ENCODE measurements at places on chromosomes 7 and 10.

DNA sequence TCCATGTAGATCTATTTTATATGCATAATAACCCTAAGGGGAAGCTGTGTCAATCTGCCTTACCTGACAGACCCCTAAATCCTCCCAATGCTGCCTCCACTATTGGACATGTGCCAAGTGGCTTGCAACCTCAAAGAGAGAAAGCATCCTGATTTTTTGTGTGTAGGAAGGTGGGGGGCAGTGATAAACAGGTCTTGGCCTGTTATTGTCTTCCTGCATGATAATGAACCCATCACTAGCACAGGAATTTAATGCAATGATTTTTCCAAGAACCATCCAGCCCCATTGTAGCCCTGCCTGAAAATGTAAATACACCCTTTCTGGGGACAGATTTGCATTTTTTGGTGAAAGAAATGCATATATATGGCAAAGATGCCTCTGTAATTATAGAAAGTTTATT is 850.2 kb downstream of the LRMDA start:
- no peak for DNase-seq

DNA sequence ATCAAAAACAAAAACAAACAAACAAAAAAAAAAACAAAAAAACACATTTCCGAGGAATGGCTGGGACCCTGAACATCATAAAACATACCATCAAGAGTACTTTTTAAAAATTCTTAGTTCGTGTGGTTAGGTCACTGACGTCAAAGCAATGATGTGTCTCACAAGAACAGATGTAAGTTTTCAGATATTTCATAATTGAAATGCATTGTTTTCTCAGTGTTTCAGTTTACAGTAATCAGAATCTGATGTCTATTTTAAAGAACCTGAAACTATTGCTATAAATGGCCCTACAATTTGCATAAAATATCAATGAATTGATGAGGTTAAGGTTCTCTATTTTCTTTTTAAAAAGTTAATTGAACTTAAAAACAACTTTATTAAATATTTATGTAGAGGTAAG is 103.7 kb upstream of the HGF start:
- no peak for DNase-seq

DNA sequence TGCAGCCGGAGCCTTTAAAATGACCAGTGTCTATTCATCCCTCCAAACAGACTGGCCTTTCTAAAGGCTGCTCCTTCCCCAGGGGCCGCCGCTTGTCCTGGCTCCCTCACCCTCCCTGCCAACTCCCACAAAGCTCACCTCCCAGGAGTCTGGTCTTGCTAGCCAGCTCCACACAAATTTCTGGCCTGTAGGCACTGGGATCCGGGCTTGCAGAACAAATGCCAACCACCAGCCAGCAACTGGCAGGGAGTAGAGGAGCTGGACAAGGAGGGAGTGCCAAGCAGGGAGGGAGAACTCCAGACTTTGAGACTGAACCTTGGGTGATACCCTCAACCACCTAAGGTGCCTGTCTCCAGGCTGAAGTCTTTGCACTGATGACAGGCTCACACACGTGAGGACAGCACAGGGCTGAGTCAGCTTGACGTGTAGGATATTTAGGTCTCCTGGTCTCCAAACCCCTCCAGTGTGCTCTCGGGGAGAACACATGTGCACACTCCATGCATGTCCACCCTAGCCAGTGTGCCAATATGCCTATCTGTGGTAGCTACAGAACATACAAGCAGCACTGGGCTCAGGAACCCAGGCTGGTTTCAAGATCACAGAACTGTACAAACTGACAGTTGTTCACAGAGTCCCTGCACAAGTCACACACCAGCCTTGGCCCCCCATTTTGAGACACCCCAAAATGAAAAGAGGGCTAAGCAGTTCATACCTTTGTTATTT is 6.0 kb downstream of the PAX2 start:
- no peak for DNase-seq

- DNase-seq: no peak
Observed at GRCh38 chr7:113076703-113077102, 9.9 kb downstream of the GPR85 start.

DNA sequence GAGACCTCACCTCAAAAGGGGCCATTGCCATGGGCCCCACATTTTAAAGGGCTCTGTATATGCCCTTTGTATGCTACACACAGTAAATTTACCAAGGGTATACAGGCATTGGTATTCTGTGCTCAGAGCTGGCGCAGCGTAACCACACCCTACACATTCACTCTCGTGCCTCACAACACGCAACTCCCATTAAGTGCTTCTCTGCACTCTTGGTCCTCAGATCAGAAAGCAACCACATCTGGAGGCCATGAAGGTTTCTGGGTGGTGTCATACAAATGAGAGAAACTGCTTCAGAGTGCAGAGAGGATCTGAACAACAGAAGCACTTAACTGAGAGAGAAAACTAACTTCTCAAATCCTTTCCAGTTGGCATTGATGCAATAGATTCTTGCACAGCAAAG is 9.4 kb upstream of the CACUL1 start:
- no peak for DNase-seq

DNA sequence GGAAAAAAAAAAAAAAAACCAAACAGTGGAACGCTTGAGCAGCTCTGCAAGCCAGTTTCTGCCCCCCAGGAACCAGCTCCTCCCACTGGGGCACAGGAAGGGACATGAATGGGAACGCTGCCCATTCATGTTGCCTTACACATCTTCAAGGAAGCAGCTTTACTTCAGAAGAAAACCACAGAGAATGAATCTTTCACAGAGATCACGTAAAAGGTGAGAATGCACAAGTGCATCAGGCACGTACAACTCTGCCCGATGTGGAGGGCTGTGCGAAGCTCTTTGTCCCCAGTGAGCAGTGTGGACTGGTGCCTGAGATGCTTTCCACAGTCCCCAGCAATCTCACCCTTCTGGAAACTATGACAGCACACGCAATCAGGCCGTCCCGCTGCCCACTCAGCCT is 106.2 kb downstream of the DLG5 start:
- DNase-seq: no peak

DNA sequence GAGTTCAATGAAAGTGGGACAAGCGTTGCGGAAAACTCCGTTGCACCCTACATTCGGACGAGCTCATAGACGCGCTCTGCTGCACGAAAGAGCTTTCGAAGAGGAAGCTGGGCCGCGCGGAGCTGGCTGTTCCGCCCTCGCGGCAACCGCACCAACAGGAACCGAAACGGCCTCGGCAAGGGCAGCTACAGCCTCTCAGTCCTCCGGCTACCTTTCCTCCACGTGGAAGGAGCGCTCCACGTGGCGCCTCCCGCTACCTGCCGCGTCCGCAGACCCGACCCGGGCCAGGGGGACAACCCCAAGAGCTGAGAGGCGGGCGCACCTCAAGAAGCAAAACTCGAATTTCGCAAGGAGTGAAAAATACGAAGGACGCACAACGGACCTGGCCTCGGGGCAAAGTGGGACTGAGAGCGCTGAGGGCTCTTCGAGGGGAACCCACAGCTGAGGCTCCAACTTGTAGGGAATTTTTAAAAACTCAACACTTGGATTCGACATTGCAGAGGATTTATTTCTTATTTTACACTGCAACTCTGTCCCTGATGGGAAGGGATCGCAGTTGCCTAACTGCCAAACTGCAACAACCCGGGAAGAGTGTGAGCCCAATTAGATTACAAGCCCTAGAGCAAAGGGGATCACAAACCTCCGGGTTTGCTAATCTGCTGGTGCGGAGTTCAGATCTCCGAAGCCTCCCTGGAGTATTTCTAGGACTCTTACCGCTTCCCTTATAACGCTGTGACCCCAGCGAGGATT is 1.4 kb downstream of the HPSE2 start:
- DNase-seq: no peak

GRCh38 chr10:59724098-59724938 is 14.7 kb upstream of the SLC16A9 start:
- no peak for DNase-seq

DNA sequence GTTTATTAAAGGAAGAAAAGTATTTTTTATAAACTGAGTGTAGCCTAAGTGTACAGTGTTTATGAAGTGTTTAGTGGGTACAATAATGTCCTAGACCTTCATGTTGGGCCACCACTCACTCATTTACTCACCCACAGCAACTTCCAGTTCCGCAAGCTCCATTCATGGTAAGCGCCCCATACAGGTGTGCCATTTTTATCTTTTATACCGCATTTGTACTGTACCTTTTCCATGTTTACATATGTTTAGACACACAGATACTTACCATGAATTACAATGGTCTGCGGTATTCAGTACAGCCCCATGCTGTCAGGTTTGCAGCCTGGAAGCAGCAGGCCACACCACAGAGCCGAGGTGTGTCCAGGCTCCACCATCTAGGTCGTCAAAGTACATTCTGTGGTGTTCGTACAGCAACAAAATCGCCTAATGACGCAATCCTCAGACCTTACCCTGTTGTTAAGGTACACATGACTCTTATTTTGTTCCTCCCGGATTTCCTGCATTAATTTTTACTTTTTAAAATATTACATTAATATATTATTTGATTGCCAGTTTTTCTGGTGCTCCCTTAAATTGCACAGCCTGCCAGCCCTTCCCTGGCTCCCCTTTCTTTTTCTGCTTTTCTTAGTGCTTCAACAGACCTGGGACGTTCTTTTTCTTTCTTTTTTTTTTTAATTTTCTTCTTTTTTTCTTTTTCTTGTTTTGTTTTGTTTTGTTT is 881 bp upstream of the SSBP1 start:
- DNase-seq: no peak

DNA sequence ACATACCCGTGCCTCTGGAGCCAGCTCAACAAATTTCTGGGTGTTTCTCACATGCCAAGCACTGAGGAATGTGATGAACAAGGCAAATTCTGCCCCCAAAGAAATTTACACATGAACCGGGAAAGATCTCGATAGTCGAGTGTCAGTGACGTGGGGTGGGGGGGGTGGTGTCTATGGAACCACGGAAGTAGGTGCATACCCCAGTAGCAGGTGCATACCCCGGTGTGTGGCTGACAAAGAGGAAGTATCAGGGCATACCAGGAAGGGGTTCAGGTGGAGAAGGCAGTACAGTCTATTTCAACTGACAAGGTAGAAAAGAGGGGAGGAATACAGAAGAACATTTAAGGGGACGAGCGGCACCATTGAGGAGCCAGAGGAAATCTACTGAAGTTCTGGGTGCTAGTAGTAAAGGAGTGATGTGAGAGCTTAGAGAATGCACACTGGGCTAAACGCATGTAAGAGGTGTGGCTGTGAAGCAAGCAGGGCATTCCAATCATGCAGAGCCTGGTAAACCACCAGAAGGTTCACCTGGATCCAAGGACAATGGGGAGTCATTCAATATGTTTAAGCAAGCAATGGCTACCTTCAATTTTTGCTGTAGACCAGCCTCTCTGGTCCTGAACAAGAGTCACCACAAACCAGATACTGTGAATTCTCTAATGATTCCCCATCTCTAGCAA is 6.2 kb downstream of the CCDC6 start:
- DNase-seq: no peak

DNA sequence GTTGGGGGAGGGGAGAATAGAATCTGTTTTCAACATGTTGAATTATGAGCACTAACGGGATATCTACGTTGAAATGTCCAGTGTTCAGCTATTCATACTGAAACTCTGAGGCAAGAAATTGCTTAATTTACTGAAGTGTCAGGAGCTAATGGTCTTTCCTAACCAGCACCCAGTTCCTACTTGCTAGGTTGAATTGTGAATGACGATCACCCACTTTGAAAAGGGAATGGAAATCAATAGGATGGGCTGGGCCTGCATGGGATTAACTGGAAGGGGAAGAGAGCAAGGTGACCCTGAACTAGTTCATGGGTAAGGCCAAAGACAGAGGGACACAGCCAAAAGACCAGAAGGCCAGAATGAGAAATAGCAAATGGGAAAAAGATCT is 51.3 kb downstream of the HIPK2 start:
- no peak for DNase-seq

GRCh38 chr7:146096994-146097393 is 19.6 kb upstream of the CNTNAP2 start:
- no peak for DNase-seq

GRCh38 chr10:33010132-33011037 is 52.4 kb upstream of the ITGB1 start:
- peak; percentile 97 for DNase-seq

GRCh38 chr7:76165973-76166403 is 35.7 kb upstream of the SRRM3 start:
- DNase-seq: no peak

DNA sequence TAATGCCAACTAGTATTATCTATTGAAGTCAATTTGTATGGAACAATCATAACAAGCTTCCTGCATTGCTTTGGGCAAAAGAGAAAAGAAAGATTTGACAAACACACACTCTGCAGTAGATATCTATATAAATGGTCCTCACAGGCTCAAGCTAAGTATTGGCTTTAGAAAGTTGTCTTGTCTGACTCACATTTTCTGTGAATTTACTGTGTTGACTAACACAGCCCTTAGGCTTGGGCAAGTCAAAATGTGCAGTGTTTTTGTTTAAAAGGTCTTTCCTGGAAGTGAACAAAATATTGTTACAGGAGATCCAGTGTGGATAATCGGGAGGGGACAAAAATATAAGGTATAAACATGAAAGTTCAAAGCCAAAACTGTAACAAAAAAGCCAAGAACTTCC is 194.4 kb downstream of the RELN start:
- DNase-seq: no peak

GRCh38 chr10:120503689-120504088 is 46.7 kb downstream of the PLPP4 start:
- no peak for DNase-seq

- DNase-seq: no peak
Observed at GRCh38 chr7:51138123-51139085, 178.2 kb downstream of the COBL start.

DNA sequence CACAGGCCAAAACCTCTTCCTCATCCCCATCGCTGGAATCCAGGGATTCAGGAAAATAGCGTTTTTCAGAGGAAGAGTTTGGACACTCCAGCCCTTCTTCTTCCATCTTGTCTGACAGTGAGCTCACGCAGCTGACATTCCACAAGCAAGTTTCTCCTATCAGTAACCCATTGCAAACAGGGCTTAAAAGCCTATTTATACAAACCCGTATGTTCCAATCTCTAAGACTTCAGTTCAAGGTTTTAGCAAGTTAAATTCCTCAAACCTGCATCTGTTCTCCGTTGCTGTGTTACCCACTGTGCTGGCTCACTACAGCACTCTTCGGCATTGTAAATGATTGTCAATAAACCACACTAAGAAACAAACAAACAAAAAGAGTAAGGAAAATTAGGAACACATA is 373 bp downstream of the DHX32 start:
- DNase-seq: no peak

GRCh38 chr10:28913436-28914237 is 236.3 kb downstream of the BAMBI start:
- no peak for DNase-seq

GRCh38 chr7:70799841-70800405 is 332.0 kb upstream of the GALNT17 start:
- no peak for DNase-seq

DNA sequence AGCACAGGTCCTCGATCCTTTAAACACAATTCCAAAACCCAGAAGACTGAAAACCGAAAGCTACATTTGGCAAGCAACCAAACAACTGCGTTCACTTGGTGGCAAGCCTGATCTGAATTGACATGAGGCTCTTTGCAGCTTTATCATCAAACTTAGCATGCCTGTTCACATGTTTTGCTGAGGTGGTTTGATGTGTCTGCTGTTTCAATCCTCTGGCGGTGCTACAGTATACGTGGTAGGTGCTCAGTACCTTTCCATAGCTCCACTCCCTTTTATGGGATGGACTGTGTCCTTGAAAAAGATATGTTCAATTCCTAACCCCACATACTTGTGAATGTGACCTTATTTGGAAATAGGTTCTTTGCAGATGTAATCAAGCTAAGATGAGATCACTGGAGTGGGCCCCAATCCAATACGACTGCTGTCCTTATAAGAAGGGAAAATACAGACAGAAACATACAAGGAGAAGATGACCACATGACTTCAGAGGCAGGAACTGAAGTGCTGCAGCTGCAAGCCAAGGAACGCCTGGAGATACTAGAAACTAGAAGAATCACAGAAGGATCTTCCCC is 33.4 kb downstream of the CCDC6 start:
- peak; percentile 73 for DNase-seq

Measured in SJSA1 (cell line).